ENCODE measurements at places on chromosomes 7 and 10.
A peak's percentile ranks its signal among the peaks of the same experiment; 100 is the strongest.

DNA sequence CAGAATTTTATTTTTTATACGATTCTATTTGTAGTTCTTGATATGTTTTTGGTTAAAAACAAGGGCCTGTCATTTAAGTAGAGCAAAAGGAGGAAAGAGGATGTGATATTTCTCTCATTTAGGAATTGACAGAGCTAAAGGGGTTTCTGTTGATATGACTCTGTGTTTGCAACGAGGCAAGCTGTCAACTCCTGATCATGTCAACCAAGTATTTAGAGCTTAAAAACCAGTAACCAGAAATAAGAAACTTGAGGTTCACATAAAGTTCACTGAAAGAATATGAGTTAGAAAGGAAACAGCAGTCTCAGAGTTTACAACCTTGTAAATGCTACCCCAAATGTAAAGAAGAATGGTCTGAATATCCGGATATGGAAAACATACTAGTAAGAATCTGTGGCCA is 434.2 kb downstream of the PARD3 start:
- no peak for DNase-seq

DNA sequence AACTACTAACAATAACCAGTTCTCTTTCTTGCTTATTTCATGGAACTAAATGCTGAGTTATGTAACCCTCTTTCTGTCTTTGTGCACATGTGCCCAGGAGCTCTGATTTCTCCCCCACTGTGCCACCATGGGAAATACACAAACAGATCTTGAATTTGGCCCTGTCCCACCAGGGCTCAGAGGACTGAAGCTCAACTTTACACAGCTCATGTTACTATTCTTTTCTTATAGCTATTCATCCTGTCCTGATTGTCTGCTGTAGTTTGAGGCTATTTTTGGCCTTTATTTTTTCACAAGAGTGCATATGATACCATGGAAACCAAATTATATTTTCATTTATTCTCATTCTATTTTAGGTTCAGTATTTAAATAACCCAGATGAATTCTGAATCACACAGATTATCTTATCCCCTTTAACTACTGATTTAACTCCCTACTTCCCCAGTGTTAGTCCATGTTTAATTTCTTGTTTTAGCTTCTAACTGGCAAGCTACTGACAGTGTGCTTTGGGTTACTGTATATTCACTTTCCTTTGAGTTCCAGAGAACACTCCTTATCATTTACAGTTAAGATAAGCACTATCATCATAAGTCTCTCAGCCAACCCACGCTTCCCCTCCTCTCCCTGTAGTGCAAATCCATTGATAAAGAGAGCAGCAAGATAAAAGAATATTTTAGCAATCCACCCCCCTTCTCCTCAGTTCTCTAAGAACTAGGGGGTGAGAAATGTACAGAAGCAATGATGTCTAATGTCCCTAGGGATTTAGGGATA is 71.8 kb upstream of the GSDME start:
- DNase-seq: no peak

GRCh38 chr10:67770537-67770936 is 67.5 kb downstream of the DNAJC12 start:
- DNase-seq: no peak

GRCh38 chr7:97117035-97117371 is 495 bp upstream of the SDHAF3 start:
- DNase-seq: no peak

DNA sequence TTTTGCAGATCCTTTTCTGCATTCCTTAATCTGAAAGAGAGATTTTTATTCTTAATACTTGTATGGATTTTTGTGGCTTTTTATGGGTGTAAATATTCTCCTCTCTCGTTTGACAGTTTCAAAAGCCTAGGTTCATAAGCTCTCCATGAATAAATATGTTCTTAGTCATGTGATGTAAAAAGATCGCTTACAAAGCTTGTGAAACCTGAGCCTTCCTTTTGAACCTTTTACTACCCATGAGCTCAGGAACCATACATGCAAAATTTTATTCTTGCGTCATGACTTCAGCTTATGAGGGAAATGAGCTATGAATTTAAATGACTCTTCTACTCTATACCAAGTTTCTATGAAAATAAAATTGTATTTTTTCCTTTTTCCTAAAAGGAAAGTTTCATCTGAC is 98.7 kb downstream of the POLL start:
- no peak for DNase-seq

- DNase-seq: no peak
Measured at GRCh38 chr10:126373147-126373546, 15.1 kb downstream of the ADAM12 start.

DNA sequence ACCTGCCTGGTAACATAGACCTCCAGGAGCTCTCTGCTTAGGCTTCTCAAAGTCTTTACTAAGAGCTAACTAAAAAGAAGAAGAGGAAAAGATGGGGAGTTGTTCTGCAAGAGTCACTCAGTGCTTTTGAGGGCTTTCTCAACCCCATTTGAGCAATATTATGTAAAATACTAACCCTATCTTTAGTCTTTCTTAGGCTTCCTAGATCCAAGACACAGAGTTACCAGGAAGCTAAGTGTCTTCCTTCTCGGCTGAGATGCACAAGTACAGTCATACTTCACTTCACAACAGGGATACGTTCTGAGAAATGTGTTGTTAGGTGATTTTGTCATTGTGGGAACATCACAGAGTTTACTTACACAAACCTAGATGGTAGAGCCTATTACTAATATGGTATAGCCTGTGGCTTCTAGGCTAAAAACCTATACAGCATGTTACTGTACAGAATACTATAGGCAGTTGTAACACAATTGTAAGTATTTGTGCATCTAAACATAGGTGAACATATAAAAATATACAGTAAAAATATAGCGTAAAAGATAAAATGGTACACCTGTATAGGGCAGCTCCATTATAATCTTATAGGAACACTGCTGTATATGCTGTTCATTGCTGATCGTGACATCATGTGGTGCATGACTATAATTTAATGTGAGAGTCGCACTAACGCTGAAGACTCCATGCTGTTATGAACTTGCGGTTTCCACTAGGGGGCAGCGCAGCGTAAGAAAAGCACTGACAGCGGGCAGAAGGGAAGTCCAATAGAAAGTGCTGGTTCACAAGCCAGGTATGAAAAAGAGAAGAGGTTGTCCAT is 16.3 kb downstream of the ANKRD22 start:
- peak; percentile 73 for DNase-seq

GRCh38 chr10:132834891-132835847 is 49.2 kb upstream of the NKX6-2 start:
- DNase-seq: no peak

DNA sequence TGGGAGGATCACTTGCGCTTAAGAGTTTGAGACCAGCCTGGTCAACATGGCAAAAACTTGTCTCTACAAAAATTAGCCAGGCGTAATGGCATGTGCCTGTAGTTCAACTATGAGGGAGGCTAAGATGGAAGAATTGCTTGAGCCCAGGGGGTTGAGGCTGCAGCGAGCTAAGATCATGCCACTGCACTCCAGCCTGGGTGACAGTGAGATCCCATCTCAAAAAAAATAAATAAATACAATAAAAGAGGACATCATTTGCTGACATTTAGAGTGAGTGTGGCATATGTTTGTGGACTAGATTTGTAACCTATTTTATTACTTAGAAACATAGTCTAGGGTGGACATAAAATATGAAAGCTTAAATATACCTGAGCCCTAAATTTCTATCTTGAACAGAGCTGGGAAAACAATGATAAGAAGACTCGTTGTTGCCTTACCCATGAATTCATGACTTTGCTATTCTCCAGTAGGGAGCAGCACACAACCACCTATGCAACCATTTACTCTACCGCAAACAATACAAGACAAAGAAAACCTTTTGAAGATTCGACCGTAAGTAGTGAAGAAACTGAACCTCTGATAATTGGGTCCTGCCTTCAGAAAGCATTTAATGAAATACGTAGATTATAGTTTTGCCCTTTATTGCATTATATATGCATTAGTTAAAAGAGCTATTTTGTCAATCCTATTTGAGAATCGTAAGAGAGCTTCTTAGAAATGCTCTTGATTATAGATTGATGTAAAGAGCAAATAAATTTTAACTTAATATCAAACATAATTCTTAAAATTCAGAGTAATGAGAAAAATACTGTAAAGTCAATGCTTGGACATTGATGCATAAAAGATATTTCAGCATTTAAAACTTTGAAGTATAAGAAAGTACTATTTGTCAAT is 83.5 kb downstream of the GNAT3 start:
- no peak for DNase-seq

GRCh38 chr10:5917305-5917704 is 27.3 kb downstream of the FBH1 start:
- no peak for DNase-seq

GRCh38 chr10:75066271-75066670 is 45.2 kb upstream of the SAMD8 start:
- no peak for DNase-seq

DNA sequence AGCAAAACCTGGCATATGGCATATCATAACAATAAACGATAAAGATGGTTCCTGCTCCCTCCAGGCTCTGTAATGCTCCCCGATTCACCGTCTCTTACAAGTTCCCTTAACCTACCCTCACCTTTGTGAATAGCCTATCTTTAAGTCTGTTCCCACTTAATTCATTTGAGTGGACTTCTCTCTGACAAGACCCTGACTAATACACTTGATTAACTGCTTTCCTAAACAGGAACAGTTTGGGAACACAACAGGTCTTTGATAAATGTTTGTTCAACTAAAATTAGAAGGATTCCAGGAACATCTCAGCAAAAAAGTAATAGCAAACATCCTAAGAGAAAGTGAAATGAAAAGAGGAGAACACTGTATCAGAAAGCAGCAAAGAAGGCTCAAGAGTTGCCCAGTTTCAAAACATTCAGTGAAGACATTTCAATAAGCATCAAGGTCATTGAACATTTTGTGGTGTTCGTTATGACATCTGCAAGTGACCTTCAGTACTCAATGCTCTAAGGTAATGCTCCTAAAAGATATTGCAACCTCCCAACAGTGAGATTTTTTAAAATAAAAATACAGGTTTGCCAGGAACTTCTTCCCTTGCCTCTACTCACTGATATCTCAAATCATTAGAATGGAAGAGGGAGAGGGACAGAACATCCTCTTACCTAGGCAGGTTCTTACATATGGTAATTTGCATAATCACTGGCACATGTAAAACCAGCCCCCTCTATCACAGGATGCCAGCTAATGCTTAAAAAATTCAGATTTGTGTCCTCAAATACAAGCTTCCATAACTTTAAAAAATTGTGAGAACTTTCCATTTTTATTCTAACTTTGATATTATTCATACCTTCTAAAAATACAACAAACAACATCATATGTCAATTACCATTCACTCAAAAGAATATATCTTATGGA is 11.4 kb upstream of the ARHGAP12 start:
- DNase-seq: no peak

DNA sequence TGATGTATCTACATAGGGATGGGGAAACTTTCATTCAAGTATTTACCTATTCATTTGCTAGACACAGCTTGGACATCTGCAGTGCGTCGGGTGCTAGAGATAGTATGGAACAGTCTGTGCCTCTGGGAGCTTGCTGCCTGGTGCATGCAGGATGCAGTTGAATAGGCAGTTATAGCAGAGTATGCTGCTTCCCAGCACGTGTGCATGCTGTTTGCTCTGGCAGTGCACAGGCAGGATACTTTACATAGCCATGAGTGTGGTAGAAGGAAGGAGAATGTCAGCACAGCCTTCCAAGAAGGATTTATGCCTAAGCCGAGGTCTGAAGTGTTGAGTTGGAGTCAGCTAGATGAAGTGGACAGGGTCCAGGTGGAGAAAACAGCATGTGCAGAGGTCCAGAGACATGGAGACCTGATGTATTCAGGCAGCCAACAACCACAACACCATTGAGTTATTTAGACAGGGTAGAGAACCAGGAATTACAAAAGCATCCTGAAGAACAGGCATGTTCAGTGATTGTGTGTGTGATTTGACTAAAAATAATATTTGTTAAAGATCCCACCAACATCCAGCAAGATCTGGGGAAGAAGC is 8.1 kb downstream of the MAP3K8 start:
- no peak for DNase-seq

DNA sequence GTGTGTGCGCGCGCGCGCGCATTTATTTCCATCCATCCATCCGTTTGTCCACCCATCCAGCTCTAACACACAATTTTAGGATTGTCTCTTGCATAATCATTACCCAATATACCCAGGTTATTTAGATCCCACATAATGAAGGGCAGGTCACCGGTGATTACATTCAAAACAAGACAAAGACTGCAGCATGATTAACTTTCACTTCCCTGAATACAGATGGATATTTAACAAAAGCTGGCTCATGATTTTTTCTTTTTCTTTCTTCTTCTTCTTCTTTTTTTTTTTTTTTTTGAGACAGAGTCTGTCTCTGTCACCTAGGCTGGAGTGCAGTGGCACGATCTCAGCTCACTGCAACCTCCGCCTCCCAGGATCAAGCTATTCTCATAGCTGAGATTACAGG is 86.2 kb downstream of the SH3PXD2A start:
- no peak for DNase-seq

DNA sequence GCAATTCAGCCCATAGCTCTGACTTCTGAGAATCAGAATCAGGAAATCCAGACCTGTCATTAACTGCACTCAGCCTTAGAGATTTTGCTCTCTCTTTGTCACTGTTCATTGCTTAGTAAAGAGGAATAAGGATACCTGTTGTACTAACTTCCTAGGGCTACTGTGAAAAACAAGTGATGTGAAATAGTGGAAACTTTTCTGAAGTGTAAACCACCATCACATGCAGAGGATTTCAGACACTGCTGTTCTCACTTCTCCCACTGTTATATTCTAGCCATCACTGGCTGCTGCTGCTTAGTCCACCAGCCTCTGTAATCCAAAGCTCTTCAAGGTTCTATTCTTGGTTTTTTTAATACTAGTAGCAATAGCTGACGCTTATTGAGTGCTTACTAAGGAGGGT is 129.6 kb upstream of the CCDC6 start:
- DNase-seq: no peak

- DNase-seq: no peak
Measured at GRCh38 chr7:136594739-136595144, 273.7 kb upstream of the CHRM2 start.

DNA sequence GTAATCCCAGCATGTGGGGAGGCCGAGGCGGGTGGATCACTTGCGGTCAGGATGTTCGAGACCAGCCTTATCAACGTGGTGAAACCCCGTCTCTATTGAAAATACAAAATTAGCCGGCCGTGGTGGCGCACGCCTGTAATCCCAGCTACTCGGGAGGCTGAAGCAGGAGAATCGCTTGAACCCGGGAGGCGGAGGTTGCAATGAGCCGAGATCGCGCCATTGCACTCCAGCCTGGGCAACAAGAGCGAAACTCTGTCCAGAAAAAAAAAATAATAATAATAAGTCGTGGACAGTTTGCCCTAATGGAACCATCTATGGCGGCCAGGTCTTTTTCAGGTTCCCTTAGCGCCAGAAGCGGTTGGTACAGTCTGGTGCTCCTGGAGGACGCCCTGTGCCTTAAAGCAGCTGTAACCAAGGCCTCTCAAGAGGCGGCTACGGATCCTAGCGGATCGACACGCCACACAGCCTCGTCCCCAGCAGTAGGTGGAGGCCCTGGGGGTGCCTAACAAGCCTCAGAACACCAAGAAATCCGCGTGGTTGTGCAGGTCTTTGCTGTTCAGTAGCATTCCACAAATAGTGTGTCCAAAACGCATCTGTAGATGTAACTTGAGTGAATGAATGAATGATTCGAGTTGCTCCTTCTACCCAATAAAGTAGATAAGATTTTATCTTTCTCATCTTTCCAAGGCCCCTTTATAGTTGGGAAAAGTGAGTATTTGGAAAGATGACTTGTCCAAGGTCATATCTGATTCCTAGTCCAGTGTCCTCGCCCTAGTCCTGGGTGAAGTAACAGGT is 982 bp downstream of the PGAM1 start:
- no peak for DNase-seq

All from activated CD8-positive, alpha-beta memory T cell treated with anti-CD3 and anti-CD28 coated beads for 1 hour (primary cell).